ENCODE measurements at places on chromosomes 2 and 18. TPM values are rescaled to one million over a fixed set of nuclear protein-coding genes. Genes with fewer than 3 reads are reported as not detected.

- H3K27me3 ChIP-seq = peaks cover 41% of the 10 kb centered on the region
- H3K27ac ChIP-seq = no peak overlapping the region
- H3K36me3 ChIP-seq = no peaks in the 10 kb centered on the region
Observed at GRCh38 chr2:26968001-26968400, 2.4 kb upstream of the MAPRE3 start.

The PRSS56 gene
- not detected for total RNA-seq

The POTEJ gene
- total RNA-seq = not detected

- no peaks in the 10 kb centered on the region for H3K27me3 ChIP-seq
- no peak overlapping the region for H3K27ac ChIP-seq
- DNase-seq = no peak
Observed at GRCh38 chr2:117953231-117953630, 60.6 kb downstream of the CCDC93 start.

DNA sequence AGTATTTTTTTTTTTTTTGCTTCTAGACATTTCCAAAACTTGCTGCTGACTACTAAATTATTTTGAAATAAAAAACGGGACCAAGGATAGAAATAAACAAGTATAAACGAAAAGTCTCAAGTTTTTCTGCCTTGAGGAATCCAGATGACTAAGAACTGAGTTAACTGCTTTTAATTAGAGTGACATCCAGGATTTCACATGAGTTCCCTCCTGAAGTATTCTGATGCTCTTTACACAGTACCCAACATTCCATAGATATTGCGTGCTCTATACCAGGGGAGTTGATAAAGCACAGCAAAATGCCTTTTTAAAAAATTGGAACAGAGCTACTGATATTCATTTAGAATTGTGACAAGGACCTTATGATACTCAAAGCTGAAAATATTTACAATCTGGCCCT, 618.0 kb downstream of the CCDC85A start:
- no peak overlapping the region for H3K4me3 ChIP-seq
- no peaks in the 10 kb centered on the region for H3K4me1 ChIP-seq
- H3K27me3 ChIP-seq = no peaks in the 10 kb centered on the region

- no peaks in the 10 kb centered on the region for H3K4me1 ChIP-seq
- H3K27ac ChIP-seq = no peak overlapping the region
- no peak overlapping the region for H3K4me3 ChIP-seq
- no peak for DNase-seq
- H3K27me3 ChIP-seq = no peaks in the 10 kb centered on the region
Observed at GRCh38 chr2:127057371-127058245, 49.3 kb downstream of the BIN1 start.

DNA sequence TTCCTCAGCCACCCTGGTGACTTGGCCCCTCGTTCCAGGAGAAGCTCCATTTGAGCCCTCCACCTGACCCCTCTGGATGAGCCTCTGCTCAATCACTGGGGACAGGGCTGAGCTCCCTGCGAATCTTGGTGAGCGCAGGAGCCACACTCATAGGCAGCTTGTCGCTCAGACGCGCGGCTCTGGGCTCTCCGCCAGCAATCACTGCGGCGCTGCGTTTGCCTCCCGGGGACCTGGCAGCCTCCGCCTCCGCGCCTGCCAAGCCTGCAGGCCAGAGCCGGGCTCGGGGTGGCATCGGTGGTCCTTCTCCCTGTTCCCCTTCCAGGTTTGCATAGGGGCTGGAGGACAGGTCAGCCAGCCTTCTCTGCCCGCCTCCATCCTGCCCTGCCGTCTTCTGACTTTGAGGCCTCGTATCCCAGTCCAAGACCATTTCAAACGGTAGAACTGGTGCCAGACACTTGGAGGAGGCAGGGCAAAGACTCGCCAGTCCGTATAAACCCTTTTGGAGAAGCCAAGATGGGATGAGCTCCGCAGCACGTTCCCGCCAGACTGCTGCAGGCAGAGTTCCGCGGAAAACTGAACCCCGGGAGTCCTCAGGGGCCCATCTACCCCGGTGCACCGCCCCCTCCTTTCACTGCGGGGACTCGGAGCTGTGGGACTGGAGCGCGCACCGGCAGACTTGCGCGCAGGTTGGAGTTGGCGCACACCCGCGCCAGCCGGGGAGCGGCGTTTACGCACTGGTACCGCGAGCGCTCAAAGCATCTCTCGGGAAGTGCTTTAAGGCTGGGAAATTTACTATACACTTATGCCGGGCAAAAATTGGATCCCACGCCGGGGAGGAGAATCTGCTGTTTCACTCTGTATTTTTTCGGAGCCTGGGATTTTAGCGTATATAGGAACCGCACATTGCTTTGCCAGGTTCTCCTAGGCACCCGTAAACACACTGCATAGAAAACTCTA, 1.1 kb upstream of the TACR1 start:
- DNase-seq = no peak
- H3K36me3 ChIP-seq = no peaks in the 10 kb centered on the region
- peaks cover 52% of the 10 kb centered on the region for H3K27me3 ChIP-seq
- H3K27ac ChIP-seq = no peak overlapping the region
- H3K4me3 ChIP-seq = no peak overlapping the region
- peaks cover 5% of the 10 kb centered on the region for H3K4me1 ChIP-seq

DNA sequence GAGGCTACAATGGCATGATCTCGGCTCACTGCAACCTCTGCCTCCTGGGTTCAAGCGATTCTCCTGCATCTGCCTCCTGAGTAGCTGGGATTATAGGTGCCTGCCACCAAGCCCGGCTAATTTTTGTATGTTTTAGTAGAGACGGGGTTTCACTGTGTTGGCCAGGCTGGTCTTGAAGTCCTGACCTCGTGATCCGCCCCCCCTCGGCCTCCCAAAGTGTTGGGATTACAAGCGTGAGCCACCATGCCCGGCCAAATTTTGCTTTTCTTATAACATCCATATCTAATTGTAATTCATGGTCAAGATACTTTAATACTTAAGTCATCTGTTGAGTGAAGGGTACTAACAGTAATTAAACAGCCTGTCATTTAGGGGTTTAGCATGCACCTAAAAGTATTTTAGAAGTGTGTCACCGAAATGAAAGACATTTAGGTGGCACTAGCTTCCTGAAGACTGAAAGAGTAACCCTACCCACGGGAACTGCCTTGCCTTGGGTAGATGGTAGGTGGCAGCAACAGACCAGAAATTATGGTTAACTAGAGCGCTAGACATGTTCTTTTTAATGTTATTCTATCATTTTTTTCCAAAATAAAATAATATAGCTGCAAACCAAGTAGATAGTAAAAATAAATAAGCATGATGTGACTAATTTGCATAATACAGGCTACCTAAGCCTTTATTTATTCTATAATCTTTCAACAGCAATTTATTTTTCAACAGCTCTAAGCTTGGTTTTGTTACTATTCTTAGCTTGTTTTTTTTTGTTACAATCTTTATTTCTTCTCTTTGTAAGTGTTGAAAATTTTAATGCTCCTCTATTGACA, 8.6 kb upstream of the ACYP2 start:
- DNase-seq = peak; percentile 67
- no peaks in the 10 kb centered on the region for H3K36me3 ChIP-seq
- H3K4me3 ChIP-seq = no peak overlapping the region

The TXNL1 gene
- total RNA-seq = 51.9 TPM

- no peak overlapping the region for H3K27ac ChIP-seq
- H3K36me3 ChIP-seq = peaks cover 17% of the 10 kb centered on the region
- H3K27me3 ChIP-seq = no peaks in the 10 kb centered on the region
- no peak overlapping the region for H3K4me3 ChIP-seq
Observed at GRCh38 chr2:23861952-23862351, 65.0 kb downstream of the ATAD2B start.

The KCNE4 gene
- total RNA-seq = not detected

- DNase-seq = no peak
- no peak overlapping the region for H3K4me3 ChIP-seq
- H3K27ac ChIP-seq = no peak overlapping the region
- no peaks in the 10 kb centered on the region for H3K27me3 ChIP-seq
- H3K36me3 ChIP-seq = no peaks in the 10 kb centered on the region
Observed at GRCh38 chr18:74228312-74228711, 63.5 kb downstream of the CYB5A start.

GRCh38 chr2:229873123-229873581, 48.7 kb downstream of the TRIP12 start:
- no peaks in the 10 kb centered on the region for H3K27me3 ChIP-seq
- peaks cover 14% of the 10 kb centered on the region for H3K4me1 ChIP-seq
- no peak for DNase-seq

DNA sequence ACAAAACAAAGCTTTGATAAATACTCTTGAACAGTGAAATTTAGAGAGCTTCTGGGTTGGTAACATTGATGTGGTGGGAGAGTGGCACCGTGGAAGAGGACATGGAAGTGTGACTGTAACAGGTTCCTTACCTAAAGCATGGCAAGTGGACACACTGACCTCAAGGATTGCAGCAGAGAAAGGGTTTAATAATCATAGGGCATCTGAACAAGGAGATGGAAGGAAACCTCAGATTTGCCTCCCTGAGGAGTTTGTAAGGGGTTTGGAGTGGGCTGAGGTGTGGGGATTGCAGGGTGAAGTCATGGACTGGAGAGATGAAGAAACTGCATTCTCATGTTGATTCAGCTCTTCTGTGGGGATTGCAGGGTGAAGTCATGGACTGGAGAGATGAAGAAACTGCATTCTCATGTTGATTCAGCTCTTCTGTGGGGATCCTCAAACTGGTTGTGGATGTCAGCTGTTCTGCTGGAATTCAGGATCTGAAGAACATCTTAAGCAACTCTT, 83.8 kb upstream of the TLK1 start:
- H3K4me3 ChIP-seq = no peak overlapping the region
- no peak for DNase-seq
- H3K36me3 ChIP-seq = peaks cover 23% of the 10 kb centered on the region
- H3K4me1 ChIP-seq = peaks cover 42% of the 10 kb centered on the region
- no peak overlapping the region for H3K27ac ChIP-seq

The LIPG gene
- total RNA-seq = 0.11 TPM

- H3K36me3 ChIP-seq = no peaks in the 10 kb centered on the region
- no peaks in the 10 kb centered on the region for H3K27me3 ChIP-seq
Observed at GRCh38 chr2:29879456-29879855, 41.9 kb downstream of the ALK start.

Data from activated CD8-positive, alpha-beta T cell treated with anti-CD3 and anti-CD28 coated beads, Interleukin-2, amount 10 ng/mL, durations not matched to agents 7 days and 5 days (primary cell).